NCI-H187 treated with DMSO at 0.1 percent for 48 hours (cell line): ENCODE measurements at places on chromosomes 4 and X.

GRCh38 chr4:82954212-82954611 lies 53.7 kb downstream of the THAP9 start:
- DNase-seq: no peak

DNA sequence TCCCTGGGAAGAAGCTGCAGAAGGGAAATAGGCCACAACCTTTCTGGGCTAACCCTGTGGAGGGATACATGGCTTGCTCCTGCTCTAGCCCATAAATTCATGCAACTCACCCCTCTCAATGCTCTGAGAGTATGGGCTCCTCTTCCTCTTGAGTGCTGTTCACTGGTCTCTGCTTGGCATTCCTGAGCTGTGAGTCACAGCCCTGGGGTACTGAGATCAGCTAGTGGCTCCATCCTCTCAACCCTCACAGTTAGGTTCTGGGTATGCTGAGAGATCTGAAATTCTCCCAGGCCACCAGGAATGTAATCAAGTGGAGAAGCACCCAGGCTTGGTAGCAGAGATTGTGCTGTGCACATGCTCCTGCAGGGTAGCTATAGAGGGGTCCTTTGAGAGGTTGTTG lies 60.6 kb upstream of the SPANXN2 start:
- no peak for DNase-seq

- DNase-seq: no peak
Measured at GRCh38 chr4:81146466-81146865, 68.6 kb downstream of the PRKG2 start.

GRCh38 chr4:56764775-56765174 lies 56.7 kb downstream of the SPINK2 start:
- DNase-seq: no peak

GRCh38 chr4:119111296-119111695 lies 24.3 kb upstream of the MYOZ2 start:
- DNase-seq: no peak

DNA sequence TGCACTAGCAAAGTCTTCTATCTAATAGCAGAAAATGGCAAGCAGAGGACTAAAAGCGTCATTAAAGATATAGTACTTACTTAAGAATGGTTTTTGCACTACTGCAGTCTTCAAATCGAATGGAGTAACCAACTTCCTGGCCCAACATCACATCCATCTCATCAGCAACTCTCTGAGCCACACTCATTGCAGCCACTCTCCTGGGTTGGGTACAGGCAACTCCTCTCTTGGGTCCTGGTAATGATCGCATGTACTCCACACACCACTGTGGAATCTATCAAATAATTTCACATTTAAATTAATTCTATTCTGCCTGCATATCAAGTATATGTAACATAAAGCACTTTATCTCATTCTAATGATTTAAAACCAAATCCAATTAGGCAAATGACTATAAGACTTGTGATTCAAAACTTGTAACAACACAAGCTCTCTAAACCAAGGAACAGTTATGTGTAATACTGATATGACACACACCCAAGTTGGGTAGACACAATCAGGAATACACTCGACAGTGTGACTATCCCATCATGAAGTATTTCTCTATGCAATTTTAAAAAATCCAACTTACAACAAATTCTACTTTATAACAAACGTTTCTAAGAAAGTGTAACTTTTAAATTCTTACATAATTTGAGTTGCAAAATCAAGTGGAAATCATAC lies 13.6 kb downstream of the DHX15 start:
- no peak for DNase-seq

- no peak for DNase-seq
Measured at GRCh38 chr4:15738877-15739276, 36.0 kb downstream of the BST1 start.

DNA sequence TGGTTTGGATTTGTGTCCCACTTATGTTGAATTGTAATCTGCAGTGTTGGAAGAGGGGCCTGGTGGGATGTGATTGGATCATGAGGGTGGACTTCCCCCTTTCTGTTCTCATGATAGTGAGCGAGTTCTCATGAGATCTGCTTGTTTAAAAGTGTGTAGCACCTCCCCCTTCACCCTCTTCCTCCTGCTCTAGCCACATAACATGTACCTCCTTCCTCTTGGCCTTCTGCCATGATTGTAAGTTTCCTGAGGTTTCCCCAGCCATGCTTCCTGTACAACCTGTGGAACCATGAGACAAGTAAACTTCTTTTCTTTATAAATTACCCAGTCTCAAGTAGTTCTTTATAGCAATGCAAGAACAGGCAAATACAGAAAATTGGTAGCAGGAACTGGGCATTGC lies 138.7 kb downstream of the INPP4B start:
- no peak for DNase-seq

GRCh38 chr4:66273110-66273509 lies 602.8 kb upstream of the EPHA5 start:
- peak; percentile 74 for DNase-seq

DNA sequence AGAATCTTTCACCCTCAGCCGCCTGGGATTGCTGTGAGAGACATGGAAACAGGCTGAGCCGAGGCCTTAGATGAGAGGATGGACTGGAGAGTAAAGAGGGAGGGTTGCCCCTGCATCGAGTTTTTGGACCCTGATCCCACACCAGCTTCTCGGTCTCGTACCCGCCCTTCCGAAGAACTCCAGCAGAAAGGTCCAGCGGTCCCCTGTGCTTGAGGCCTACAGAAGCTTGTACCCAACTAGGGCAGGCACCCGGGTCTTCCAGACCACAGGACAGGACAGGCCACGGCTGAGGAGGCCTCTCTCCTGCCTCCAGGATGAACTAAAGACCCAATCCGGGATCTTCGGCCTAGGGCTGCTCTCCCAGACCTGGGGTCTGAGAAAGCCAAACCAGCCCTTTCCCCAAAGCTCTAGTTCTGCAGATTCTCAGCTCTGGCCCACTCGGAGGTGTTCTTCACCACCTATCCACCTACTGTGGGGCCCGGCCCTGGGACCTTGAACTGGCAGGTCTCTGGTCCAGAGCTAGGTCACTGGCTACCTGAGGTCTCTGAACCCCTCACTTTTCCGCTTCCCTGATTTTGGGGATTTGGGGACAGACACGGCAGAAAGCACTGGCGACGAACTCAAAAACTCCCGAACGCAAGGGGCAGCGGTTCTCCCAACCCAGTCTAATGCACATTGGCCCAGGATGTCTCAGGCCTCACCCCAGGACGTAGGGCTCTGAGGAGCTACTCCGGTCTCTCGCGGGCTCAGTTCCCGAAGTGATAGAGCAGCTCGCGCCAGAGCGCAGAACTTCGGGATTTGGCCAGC lies 1.1 kb downstream of the NKX3-2 start:
- no peak for DNase-seq

DNA sequence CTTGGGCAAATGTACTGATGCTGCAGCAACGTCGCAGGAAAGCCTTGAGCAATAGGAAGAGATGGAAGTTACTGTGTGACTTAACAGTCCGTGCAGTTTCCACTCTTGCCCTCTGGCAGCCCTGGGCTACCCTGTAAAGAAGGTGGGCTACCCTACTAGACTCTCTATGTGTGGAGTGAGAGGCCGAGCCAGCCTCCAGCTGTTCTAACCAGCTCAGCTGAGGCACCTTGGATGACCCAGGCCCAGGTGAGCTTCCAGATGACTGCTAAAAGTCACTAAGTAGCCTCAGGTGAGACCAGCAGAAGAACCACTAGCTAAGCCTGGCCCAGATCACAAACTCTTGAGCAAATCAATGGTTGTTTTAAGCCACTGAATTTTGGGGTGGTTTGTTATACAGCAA lies 34.9 kb upstream of the PPP2R2C start:
- no peak for DNase-seq

DNA sequence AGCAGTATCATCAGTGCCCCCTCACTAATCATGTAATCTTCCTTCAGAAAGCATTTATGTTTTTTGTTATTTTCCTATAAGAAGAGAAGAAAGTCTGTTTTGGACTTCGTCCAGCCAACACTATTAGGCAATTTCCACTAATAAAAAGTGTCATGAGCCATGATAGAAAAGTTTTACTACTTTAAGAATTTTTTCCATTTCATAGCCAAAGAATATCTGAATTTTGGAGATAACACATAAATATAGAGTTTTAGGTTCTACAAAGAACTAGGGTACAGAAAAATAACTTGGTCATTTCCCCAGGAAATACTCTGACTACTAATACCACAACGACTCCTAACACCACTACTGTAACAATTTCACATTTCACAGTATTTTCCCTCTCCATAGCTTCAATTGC lies 41.8 kb upstream of the VEGFC start:
- no peak for DNase-seq

- no peak for DNase-seq
Measured at GRCh38 chrX:40809210-40809609, 73.9 kb upstream of the MED14 start.

DNA sequence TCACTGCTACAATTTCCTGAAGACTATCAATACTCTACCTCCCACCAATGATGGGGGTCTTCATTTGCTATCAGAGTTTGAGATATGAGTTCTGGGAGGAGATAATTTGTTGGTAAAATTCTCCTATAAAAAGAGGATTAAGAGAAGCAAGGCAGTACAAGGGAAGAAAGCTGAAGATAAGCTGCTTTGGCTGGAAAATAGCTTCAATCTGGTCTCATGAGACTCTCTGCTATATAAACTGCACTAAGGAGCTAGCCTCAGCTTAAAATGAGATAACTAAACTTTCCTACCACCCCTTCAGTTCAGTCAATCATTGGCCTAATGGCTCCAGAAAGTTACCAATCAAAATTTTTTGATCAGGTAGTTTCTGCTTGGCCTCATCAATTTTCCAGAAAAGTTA lies 2105.0 kb downstream of the ARAP2 start:
- no peak for DNase-seq

- DNase-seq: no peak
Measured at GRCh38 chrX:16839852-16840460, 30.2 kb downstream of the RBBP7 start.

- DNase-seq: no peak
Measured at GRCh38 chr4:14883166-14883565, 119.1 kb upstream of the CPEB2 start.

GRCh38 chr4:23788460-23788859 lies 101.4 kb downstream of the PPARGC1A start:
- DNase-seq: no peak

- no peak for DNase-seq
Measured at GRCh38 chr4:155491336-155492120, 114.8 kb upstream of the MAP9 start.

- DNase-seq: peak; percentile 19
Measured at GRCh38 chr4:38529189-38530115, 134.5 kb upstream of the KLF3 start.

- DNase-seq: no peak
Measured at GRCh38 chr4:106618956-106619355, 250.4 kb upstream of the GIMD1 start.

GRCh38 chrX:11666952-11667685 lies 1.4 kb upstream of the ARHGAP6 start:
- DNase-seq: no peak

DNA sequence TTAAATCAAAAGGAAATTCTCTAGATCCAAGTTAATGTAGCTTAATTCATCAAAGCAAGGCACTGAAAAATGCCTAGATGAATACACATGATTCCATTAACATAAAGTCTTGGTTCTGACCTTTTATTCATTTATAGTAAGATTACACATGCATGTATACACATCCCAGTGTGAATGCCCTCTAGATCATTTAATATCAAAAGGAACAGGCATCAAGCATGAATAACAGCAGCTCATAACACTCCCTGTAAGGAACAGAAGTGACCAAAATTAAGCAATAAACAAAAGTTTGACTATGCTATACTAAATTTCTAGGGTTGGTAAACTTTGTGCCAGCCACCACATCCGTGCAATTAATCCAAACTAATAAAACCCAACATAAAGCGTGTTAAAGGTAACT lies 511.5 kb downstream of the SPIN4 start:
- no peak for DNase-seq

- DNase-seq: no peak
Measured at GRCh38 chr4:175970072-175970471, 95.6 kb upstream of the WDR17 start.

DNA sequence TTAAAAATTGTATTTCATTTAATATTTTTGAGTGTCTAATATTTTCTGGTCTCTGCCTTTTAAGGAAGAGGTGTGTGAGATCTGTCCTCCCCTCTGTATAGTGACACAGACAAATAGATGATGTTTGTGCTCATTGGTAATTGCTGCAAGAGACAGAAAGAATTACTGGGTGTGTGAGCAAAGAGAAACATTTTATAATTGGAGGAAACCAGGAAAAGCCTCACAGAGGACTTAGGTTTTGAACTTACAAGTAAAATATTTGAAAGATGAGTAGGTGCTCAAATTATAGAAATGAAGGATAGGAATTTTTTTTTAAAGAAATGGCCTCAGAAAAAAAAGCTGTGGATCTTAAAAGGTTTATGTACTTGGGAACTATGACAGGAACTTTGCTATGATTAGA lies 149.8 kb downstream of the SPCS3 start:
- DNase-seq: no peak

- no peak for DNase-seq
Measured at GRCh38 chr4:31617667-31618066, 897.5 kb downstream of the PCDH7 start.

DNA sequence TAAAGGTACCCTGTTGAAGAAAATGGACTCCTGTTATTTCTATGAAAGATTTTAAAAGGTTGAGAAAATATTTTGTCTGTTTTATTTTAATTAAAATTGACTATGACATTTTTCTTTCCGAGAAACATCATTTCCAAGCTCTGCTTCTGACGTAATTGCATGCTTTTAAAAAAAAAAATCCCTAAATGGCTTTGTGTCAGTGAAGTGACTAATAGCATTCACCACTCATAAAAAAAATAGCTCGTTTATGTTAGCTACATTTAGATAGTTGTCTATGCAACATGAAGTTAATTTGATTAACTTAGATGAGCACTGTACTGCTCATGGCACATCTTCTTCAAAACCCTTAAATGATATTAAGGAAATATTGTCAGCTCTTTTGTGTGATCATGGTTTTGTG lies 105.1 kb upstream of the KLHL13 start:
- DNase-seq: no peak

DNA sequence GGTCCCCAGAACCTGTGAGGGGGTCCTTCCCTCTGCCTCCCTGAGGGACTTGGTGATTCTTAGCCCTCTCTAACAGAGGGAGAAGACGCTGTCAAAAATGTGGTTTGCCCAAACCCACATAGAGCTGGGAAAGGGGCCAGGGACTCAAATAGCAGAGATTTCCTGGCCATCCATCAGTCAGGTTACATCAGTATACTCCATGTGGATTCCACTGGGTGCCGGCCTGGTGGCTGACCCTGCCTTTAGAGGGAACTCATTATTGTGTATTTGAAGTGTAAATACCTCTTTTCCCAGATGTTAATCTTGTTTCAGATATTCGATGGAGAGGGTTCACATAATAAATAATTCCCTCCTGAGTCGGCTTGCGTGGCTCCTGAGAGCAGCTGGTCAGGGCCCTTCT lies 130.3 kb downstream of the TBL1X start:
- DNase-seq: no peak
